ENCODE measurements at places on chromosomes 16 and 17.

GRCh38 chr17:40597556-40598300 is 32.5 kb upstream of the CCR7 start:
- no peaks in the 10 kb centered on the region for H3K4me1 ChIP-seq
- no peaks in the 10 kb centered on the region for H3K36me3 ChIP-seq
- no peak for DNase-seq
- no peak overlapping the region for H3K4me3 ChIP-seq
- H3K27me3 ChIP-seq: no peaks in the 10 kb centered on the region

GRCh38 chr17:64345689-64346376 is 44.8 kb downstream of the PECAM1 start:
- no peak overlapping the region for H3K4me3 ChIP-seq
- H3K36me3 ChIP-seq: no peaks in the 10 kb centered on the region
- H3K27me3 ChIP-seq: no peaks in the 10 kb centered on the region
- peak overlapping the region; percentile 58 for H3K27ac ChIP-seq

- H3K27me3 ChIP-seq: no peaks in the 10 kb centered on the region
These were observed 2.4 kb upstream of the PERCC1 start for GRCh38 chr16:1428511-1428910.

- H3K36me3 ChIP-seq: no peaks in the 10 kb centered on the region
- DNase-seq: no peak
- H3K27ac ChIP-seq: no peak overlapping the region
- no peak overlapping the region for H3K4me3 ChIP-seq
- H3K4me1 ChIP-seq: peaks cover 2% of the 10 kb centered on the region
These were observed 76.1 kb downstream of the TNRC6C start for GRCh38 chr17:78034429-78035091.

DNA sequence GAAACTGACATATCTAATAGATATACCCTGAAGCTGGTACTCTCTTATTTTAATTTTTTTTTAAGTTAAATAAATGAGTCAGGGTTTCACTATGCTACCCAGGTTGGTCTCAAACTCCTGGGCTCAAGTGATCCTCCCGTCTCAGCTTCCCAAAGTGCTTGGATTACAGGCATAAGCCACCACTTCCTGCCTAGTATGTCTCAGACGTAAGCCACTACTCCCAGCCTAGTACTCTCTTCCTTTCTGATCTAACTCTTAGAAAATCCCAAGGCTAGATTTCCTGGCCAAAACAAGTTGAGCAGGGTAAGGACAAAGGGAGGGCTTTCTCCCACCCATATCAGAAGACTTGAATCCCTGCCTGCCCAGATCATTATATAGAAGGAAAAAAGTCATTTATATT is 33.7 kb downstream of the HOXB1 start:
- H3K4me1 ChIP-seq: peaks cover 3% of the 10 kb centered on the region
- H3K36me3 ChIP-seq: no peaks in the 10 kb centered on the region
- H3K27ac ChIP-seq: no peak overlapping the region
- no peak for DNase-seq
- no peak overlapping the region for H3K4me3 ChIP-seq

GRCh38 chr17:10802496-10803284 is 1.2 kb downstream of the TMEM238L start:
- no peaks in the 10 kb centered on the region for H3K36me3 ChIP-seq
- H3K4me3 ChIP-seq: no peak overlapping the region
- no peaks in the 10 kb centered on the region for H3K4me1 ChIP-seq

- H3K36me3 ChIP-seq: no peaks in the 10 kb centered on the region
- no peak overlapping the region for H3K27ac ChIP-seq
- no peaks in the 10 kb centered on the region for H3K4me1 ChIP-seq
- H3K4me3 ChIP-seq: no peak overlapping the region
These were observed 58.4 kb downstream of the EPN2 start for GRCh38 chr17:19295473-19296135.

GRCh38 chr17:75721463-75722011 is 278 bp downstream of the ITGB4 start:
- H3K4me3 ChIP-seq: peak overlapping the region; percentile 82
- no peaks in the 10 kb centered on the region for H3K36me3 ChIP-seq
- H3K27ac ChIP-seq: peak overlapping the region; percentile 86
- peaks cover 3% of the 10 kb centered on the region for H3K27me3 ChIP-seq
- no peaks in the 10 kb centered on the region for H3K4me1 ChIP-seq

GRCh38 chr16:7644176-7644575 is 311.5 kb downstream of the RBFOX1 start:
- no peak overlapping the region for H3K4me3 ChIP-seq
- H3K4me1 ChIP-seq: no peaks in the 10 kb centered on the region
- no peaks in the 10 kb centered on the region for H3K27me3 ChIP-seq

DNA sequence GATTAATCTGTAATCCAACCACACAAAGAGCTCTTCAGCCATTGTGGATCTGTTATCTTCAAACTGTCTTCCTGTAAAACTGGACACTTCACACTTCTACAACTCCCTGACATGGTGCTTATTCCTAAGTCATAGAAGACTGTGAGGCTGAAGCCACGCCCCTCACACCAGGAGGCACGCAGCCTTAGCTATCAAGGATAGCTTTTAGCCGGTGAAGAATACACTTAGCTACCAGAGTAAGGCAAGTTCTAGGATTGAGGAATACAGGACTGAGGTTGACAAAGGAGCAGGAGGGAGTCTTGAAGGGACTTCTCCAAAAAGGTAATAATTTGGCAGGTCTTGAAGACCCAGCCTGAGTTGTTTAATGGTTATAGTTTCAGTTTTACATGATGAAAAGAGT is 79.8 kb upstream of the GAS7 start:
- H3K27ac ChIP-seq: no peak overlapping the region
- no peak for DNase-seq
- H3K36me3 ChIP-seq: no peaks in the 10 kb centered on the region
- no peaks in the 10 kb centered on the region for H3K27me3 ChIP-seq
- no peaks in the 10 kb centered on the region for H3K4me1 ChIP-seq

All from breast epithelium (tissue), 4 donors.